ENCODE measurements at places on chromosomes 5 and 9.

DNA sequence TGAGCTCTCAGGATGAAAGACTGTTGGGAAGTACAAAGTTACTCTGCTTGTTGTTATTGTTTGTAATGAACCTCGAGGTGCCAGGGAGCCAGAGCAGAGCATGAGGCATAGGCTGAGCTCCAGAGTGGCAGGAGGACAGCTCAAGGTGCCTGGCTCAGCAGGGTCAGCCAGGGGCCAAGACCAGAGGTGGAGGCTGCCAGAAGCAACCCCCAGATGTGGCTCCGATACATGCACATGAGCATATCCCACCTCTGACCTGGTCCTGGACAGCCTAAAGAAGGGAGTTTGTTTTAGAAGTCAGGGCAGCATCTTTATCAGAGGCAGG, 105.6 kb downstream of the PSD2 start:
- DNase-seq: no peak

DNA sequence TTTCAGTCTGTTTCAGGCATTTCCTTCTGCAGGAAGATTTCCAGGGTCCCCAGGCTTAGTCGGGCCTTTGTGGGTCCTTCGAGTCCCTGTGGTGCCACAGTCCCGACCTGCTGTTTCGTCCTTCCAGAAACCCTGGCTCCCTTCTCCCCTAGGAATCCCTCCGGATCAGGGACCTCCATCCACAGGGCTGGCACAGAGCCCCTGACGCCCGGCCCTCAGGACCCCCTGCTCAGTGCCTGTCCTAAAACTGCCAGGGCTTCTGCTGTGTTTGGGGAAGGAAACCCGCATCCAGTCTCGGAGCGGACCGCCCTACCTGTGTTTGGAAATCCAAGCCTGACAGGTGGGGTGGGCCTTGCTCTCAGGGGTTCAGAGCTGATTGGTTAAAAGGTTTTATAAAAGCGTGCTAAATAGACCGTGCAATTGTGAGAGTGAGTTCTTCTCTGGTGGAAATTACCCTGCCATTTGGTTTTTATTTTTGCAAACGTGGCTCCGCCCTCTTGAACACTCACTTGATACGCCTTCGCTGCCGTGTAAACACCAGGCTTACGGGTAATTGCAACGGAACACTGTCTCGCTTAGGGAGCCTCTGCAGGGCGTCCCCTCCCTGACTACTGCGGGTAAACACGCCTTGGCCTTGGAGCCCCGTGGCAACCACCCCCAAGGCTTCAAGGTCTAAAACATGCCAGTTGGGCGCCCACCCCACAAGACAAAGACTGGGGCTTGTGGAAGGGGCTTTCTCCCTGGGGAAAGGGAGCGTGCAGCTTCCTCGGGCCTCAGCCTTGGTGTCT, 121.2 kb downstream of the PHF2 start:
- DNase-seq: peak; percentile 60

DNA sequence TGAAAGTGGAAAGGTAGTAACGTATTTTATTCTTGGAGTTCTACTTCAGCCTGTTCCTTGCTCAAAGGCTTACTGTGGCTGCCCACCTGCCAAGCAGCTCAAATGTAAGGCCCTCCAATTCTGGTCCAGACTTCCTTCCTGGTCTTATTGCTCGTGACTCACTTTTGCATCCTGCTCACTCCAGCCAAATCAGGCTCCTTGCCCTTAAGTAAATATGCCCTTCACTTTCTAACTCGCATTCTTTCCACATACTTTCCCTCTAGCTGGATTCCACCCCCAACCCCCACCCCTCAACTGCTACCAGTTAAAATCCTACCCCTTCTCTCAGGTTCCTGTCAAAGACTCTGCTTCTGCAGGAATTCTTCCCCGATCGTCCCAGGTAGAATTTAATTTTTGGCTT, 96.6 kb downstream of the GALNT10 start:
- no peak for DNase-seq

- no peak for DNase-seq
Observed at GRCh38 chr5:64632251-64632650, 58.1 kb upstream of the SHISAL2B start.

- DNase-seq: peak; percentile 43
Observed at GRCh38 chr5:176892663-176893062, 6.5 kb downstream of the HK3 start.

GRCh38 chr5:658103-658502, 35.0 kb downstream of the TPPP start:
- DNase-seq: no peak

DNA sequence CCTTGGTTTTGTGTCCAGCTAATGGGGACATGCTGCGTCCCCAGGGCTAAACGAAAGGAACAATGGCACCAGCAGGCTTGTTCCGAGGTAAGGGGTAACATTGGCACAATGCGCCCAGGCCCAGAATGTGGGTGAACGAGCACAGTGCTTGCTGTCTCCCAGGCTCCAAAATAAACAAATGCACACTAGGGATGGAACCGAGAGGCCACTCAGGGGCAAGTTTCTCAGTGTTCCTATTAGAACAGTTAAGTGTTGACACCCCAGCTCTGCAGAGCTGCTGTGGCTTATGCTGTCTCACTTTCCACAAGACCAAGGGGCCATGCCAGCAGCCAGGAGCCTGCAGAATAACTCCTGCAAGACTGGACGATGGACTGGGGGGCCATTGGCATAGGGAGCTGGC, 492.4 kb downstream of the GADD45G start:
- DNase-seq: no peak

- no peak for DNase-seq
Observed at GRCh38 chr5:116411101-116411571, 163.5 kb downstream of the SEMA6A start.

DNA sequence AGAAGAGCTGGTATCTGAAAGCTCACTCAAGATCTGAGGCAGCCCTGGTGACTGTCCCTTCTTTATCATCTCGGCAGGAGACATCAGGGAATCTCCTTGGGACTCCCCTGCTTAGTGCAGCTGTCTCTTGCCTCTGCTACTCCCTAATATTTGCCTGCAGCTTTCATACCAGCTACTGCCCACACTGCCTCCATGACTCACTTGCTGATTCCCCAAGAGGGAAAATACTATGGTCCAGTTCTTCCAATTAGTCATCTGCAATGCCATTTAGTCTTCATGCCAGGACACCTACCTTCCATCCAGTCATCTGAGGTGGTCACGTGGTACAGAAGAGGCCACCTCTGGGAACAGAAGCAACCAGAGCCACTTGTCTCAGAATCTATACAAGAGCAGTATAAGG, 270.8 kb downstream of the NTRK2 start:
- no peak for DNase-seq

GRCh38 chr9:85702726-85703289, 38.9 kb downstream of the AGTPBP1 start:
- DNase-seq: no peak

DNA sequence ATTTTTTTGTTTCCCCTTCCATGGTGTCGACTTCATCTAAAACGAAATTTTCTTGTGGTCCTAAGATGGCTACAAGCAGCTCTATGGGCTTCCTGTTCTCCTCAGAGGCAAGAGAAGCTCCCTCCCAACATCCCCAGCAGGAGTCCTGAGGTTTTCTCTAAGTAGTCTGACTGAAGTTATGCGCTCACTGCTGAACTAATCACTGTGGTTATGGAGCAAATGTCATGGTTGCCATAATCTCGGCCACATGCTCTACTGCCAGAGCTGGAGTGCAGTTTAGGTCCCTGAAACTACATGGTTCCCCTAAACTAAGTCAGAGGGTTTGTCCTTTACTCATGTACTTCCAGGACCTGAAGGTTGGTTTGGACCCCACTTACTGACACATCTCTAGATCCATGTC, 68.0 kb upstream of the MAMDC2 start:
- DNase-seq: no peak

DNA sequence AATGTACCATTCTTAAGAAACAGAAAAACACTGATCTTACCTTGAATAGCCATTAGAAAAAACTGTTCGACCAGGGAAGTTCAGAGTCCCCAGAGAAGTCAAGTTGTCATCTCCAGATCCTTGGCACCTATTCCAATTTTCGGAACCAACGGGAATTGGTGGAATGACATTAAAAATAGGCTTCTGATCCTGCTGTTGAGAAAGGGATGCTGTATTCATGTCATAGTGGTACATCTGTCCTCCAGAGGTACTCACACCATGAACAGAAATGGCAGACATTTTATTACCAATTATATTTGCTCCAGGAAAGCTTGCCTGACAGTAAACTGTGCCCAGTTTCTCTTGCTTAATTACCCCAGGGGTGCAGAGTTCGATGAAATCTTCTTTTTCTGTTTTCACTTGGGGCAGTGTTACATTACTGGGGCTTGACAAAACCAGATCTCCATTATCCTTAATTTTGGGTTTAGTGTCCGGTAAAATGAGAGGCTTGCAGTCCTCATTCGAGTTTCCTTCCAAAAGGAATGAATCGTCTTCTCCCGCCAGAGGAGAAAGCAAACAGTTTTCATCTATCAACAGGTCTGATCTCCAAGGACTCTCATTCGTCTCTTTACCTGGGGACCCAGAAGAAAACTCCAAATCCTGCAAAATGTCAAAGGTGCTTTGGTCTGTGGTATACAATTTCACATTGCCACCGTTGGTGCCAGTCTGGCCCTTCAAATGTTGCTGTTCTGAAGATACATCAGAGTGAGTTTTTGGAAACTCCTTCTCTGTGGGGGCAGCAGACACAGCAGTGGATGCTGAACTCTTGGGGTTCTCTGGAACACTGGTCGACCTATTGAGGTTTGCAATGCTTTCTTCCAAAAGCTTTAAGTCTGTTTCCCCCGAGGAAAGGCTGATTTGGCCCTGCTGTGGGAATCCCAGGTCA, 3.6 kb downstream of the NR3C1 start:
- DNase-seq: no peak

GRCh38 chr5:141692919-141693725, 11.1 kb upstream of the ARAP3 start:
- DNase-seq: no peak

DNA sequence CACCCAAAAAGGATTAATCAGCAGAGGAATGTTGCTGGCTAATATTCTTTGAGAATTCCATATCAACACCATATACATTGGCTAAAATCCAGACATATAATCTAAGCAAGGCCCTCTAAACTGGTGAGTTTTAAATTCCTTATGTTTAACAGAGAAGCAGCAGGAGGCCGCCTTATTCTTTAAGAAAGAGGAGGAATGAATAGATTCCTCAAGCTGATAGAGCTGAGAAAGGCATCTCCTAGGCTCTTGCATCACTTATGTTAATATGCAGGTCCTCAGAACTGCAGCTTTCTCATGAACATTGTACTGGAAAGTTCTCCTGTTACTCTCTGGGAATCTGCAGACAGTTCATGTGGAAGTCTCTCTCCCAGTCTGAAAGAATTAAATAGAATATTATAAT, 20.1 kb upstream of the SMARCA2 start:
- no peak for DNase-seq

DNA sequence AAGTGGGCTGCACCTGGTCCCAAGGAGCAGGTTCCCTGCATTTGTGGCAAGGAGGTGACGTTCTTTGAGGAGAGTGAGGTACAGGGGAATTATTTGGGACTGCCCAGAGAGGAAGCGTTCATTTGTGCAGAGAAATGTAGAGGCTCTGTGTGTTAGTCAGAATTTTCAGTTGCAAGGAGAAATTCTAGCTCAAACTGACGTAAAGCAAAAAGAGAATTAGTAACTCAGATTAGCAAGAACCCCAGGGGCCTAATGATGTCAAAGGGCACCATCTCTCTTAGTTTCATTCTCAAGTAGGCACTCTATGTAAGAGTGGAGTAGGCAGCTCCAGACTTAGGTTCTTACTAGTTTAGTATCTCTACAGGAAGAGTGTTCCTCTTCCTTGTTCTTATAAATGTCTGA, 2.4 kb upstream of the TXN start:
- no peak for DNase-seq

DNA sequence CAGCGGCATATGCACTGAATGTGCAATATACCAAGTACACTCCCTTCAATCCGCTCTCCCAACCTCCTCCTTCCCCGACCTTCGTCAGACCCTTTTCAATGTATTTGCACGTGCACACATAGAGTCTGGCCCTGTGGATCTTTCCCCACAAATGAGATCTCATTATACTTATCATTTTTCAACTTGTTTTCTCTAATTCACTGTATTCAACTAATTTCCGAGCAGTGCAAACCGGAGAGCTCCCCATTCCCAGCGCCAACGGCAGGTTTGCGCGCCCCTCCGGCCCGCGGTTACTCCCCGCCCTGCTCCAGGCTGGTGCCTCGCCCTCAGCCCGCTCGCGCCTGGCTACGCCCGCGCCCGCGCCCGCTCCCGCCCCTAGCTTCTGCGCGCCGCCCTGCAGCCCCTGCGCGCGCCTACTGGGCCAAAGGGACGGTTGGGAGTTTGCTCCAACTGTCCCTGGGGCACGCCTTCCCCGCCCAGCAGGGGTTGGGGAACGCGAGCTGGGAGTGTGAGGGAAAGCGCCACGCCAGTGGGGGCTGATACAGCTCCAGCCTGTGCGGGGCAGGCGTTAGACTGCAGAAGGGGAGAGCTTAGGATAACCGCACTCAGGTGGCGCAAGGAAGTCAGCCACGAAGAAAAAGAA, 3.3 kb upstream of the CDC20B start:
- DNase-seq: no peak

- DNase-seq: no peak
Observed at GRCh38 chr9:79970146-79970425, 398.3 kb downstream of the TLE4 start.

GRCh38 chr9:68506551-68506950, 34.1 kb downstream of the TMEM252 start:
- no peak for DNase-seq

Data from type B pancreatic cell (in vitro differentiated cells).